ENCODE measurements at places on chromosomes 1 and 21.

DNA sequence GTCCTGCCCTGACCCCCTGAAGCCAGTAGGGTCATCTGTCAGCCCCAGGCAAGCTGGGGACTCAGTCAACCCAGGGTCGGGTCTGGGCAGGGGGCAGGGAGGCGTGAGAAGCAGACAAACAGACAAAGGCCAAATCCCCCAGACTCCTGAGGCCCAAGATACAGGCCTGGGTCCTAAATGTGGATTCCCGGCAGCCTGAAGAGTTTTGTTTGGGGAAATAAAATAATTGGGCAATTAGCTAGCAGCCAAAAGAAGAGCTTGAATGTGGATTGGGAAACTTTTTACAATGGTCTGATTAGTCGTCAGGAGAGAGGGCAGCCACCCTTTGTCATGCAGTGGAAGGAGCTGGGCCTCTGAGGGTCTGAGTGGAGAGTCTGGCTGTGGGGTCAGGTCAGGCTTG, 4.5 kb upstream of the LEFTY2 start:
- DNase-seq, result no peak

- DNase-seq, result no peak
Observed at GRCh38 chr1:2046174-2046917, 3.9 kb upstream of the PRKCZ start.

DNA sequence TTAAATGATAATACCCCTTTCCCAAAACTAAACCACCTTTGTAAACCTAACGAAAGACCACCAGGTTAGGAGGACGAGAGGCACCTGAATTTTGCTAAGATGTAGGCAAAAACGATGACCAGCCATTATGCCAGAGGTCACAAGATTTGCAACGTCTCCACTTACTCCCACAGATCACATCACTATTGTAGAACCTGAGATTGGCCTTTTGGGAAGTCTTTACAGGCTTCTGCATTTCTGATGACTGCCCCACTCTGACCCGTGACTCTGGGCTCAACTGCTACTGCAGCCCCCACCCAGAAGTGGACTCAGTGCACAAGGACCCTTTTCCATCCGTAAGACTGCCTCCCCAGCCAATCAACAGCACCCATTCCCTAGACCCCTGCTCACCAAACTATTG, 36.4 kb upstream of the COL6A2 start:
- DNase-seq, result no peak

GRCh38 chr1:53949023-53949990, 3.2 kb downstream of the LRRC42 start:
- DNase-seq, result no peak

DNA sequence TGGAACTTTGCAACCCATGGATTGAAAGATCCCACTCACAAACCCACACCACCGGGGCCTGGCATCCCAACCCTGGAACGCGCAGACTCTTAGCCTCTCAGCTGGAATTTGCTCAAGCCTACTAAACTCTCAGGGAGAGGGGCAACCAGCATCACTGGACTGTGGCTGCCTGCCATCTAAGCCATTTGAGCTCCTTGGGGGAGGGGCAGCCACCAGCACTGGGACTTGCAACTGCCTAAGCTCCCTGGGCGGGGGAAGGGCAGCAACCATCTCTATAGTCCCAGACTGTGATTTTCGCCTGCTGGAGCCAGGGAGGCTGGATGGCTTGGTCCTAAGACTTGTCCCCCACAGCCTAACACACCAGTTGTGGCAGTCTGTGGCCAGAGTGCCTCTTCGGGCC, 122.3 kb downstream of the SNX7 start:
- no peak for DNase-seq
